ENCODE measurements at places on chromosomes 3 and 15.

- no peak for DNase-seq
These were observed 182.4 kb downstream of the AKAP13 start for GRCh38 chr15:85562824-85563223.

GRCh38 chr3:16177962-16178627 lies 3.6 kb downstream of the GALNT15 start:
- peak; percentile 90 for DNase-seq

- no peak for DNase-seq
These were observed 41.8 kb upstream of the TPM1 start for GRCh38 chr15:63000706-63001105.

DNA sequence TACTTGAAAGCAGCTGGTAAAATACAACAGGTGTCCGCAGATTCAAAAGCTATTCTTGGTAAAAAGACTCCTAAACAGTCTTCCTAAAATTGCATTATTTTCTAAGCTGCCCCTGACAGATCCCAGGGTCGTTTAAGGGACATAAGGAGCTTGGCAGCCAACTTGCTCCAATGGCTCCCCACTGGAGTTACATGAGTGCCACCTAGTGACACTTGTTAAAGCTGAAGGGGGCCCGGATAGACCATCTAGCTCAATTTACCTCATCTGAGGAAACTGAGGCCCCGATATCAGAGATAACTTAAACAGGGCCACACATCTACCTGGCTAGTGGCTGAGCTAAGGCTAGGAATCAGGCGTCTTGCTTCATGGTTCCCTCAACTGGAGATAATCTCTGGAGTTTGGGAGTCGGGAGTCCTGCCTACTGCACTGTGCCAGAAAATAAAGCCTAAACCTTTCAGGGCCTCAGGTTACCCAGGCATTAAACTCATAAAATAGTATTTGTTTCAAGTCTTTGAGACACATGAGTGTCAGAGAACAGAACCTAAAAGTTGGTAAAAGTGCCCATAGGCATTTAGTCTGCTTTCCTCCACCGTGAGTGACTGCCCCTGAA lies 6.5 kb upstream of the TBC1D23 start:
- DNase-seq = peak; percentile 68

GRCh38 chr3:132198516-132198915 lies 118.7 kb upstream of the ACP3 start:
- no peak for DNase-seq

GRCh38 chr3:162933656-162934055 lies 1437.0 kb downstream of the OTOL1 start:
- no peak for DNase-seq

DNA sequence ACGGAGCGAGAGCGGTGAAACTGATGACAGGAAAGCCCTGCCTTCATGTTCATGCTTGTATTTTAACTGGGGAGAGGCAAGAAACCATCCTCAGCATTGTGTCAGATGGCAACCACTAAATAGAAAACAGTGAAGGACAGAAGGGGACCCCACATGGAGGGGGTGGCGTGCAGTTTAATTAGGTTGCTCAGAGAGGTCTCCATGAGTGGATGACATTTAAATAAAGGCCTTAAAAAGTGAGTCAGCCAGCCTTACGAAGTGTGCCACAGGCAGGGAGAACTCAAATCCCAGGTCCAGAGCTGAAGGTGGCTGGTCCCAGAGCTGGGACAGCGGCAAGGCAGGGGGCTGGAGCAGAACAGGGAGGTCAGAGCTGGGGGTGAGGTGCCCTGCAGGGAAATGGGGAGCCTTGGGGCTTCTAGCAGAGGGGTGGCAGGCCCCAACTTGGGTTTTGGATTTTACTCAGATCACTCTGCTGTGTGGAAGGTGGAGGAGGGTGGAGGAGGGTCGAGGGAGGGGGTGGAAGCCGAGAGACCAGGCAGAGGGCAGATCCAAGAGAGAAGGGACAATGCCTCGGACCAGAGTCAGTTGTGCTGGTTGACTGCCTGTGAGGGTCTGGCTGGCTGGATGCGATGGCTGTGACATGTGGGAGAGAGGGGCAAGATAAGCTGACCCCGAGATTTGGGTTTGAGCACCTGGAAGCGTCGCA lies 73.7 kb downstream of the KLF13 start:
- no peak for DNase-seq

- no peak for DNase-seq
These were observed 54.4 kb downstream of the ACAP2 start for GRCh38 chr3:195388380-195388779.

DNA sequence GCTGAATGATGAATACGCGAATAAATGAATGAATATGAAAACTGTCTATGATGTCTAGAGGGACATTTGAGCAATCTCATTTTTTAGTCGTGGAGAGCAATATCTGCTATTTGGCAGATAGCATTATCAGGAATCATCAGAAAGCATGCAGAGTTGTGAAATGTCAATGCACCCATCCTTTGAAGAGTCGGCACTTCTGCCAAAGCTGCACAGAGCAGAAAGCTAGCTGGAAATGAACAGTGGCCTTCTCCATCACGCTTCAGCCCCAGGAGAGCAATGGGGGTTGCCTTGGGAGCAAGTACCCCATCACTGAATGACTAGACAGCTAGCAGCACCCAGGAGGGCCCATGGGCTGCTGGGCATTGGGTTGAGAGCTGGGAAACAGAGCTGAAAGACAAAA lies 69.1 kb upstream of the PROK2 start:
- no peak for DNase-seq

GRCh38 chr3:192011137-192011536 lies 550.2 kb downstream of the PYDC2 start:
- DNase-seq = no peak

DNA sequence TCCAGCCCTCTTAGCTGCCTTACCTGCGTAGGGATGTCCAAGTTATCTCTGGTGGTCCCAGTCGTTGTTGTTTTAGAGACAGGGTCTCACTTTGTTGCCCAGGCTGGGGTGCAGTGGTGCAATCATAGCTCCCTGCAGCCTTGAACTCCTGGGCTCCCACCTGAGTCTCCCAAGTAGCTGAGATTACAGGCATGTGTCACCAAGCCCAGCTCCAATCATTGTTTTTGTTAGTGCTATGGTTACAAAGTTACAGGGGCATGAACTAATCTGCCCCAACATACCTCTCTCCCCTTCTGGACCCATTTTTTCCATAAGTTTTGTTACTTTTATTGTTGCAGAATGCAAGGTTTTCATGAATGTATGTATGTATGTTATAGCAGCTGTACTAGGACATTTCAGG lies 54.7 kb downstream of the CTDSPL2 start:
- no peak for DNase-seq

- DNase-seq = peak; percentile 12
These were observed 921 bp downstream of the FBXL2 start for GRCh38 chr3:33278163-33278562.

DNA sequence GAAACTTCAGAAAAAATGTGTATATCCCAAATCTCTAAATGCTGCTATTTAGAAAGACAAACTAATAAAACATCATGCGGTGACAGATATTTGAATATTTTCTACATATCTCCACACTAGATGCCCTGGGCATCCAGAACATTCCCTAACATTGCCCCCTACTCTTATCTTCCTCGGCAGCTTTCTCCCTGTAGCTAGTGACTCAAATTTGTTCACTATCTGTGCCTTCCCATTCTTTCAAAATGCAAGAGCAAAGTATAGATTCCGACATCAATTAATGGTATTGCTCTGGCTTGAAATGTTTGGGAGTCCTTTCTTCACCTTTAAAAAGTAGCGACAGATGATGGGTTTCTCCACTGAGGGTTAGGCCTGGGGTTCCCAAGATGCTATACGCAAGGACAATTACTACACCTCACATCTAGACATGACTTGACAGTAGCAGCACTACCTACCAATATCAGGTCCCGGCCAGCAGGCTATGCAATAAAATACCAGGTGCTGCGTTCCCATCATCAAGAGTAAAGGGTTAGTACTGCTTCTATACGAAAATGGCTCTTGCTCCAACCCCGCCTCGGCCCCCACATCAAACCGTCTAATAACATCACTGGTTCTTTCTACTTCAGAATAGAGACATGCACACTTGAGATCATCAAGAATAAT lies 631 bp downstream of the UBR1 start:
- peak; percentile 18 for DNase-seq

DNA sequence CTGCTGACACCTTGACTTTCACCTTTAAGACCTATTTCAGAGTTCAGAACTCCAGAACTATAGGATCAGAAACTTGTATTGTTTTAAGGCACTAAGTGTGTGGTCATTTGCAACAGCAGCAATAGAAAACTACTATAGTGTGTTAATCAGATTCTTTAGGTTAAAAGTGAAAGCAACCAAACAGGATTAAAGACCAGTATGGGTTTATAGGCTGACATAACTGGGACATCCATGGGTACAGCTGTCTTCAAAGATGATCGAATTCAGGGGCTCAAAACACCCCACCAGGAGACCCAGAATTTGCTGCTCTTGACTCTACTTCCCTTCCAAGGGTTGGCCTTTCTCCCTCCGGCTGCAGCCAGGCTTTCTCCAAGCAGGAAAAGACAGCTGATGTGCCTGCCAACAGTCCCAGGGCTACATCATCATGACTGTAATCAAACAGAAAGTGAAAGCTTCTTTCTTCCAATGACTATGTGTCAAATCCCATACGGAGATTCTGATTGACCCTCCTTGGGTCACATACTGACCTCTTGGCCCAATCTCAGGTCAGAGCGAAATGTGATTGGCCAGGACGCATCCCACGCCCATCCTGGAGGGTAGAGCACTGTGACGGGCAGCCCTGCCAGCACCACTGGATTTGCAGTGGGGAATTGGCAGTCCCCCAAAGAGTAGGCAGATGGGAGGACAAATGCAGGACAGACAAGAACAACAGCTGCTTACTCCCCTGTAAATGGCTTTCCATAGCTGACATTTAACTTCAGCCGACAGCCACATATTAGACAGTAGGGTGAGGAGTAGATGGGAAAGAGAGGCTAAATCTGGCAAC lies 51.4 kb upstream of the RNF7 start:
- no peak for DNase-seq

- DNase-seq = peak; percentile 17
These were observed 397.6 kb downstream of the FOXP1 start for GRCh38 chr3:71185733-71186455.

GRCh38 chr3:4508048-4508981 lies 15.2 kb downstream of the ITPR1 start:
- no peak for DNase-seq

- DNase-seq = no peak
These were observed 31.5 kb upstream of the FBLN2 start for GRCh38 chr3:13517253-13517977.

DNA sequence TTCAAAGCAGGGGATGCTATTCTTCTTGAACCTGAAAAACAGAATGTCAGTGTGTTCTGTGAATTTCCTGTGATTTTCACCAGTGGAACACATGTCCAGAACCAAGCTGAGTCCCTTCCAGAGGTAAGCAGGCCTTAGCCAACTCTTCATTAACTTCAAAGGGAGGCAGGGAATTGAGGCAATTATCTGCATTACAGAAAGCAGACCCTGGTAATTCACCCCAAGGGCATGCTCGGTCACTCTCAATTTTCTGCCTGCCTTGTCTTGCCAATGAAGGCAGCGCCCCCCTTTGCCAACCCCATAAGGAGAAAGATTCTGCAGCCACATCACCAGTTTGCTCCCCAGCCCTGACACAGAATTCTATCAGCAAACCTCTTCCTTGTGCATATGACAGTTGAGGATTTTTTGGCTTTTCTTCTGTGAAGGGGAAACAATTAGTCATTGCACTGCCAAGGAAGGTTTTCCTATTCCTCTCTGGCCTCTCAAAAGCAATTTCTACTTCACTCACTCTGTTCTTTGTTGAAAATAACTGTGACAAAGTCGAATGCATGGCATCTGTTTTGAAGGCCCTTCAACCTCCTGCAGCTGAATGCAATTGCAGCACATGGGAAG lies 85.3 kb downstream of the HHLA2 start:
- DNase-seq = no peak

DNA sequence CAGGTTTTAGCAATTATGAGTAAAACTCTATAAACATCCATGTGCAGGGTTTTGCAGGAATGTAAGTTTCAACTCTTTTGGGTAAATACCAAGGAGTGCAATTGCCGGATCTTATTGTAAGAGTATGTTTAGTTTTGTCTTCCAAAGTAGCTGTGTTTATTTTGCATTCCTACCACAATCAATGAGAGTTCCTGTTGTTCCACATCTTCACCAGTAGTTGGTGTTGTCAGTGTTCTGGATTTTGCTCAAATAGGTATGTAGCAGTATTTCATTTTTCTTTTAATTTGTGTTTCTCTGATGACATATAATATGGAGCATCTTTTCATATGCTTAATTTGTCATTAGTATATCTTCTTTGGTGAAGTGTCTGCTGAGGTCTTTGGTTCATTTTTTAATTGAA lies 185.1 kb upstream of the GALNT15 start:
- no peak for DNase-seq

DNA sequence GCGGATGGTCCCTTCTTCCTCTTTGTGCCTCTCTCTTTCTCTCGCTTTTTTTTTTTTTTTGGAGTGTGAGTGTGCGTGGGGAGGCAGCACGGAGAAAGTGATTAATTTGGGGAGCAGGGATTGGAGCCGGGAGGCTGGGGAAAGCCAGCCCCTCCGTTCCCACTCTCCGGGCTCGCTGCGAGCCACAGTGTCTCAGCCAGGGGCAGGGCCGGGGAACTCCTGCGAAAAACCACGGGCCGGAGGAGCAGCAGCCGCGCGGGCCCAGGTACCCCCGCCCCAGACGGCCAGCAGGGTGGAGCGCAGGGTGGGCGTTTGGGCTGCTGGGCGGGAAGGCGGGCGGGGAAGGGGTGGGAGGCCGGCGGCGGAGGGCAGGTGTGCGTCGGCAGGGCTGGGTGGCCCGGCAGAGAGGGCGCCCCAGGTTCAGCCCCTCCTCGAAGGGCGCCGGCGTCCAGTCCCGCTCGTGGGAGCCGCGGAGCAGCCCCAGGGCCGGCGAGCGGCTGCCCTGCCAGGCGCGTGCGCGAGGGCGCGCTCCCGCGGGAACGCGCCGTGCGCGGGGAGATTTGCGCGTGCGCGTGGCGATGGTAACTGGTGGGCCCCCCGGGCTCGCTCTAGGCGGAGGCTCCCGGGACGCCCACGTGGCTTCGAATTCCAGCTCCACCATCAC lies 1.4 kb downstream of the CHL1 start:
- peak; percentile 65 for DNase-seq

DNA sequence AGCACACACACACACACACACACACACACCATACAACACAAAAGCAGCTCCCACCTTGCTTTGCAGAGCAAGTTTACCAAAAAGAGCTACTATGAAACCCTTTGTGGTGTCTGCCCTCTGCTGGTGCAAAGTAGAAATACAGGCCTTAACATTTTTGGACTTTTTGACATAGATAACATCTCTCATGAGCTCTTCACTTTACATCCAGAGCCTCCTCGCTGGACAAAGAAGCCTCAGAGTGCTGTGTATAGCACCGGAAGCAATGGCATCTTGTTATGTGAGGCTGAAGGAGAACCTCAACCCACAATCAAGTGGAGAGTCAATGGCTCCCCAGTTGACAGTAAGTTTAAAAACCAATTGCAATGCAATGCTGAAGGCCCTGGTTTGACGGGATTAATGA lies 157.9 kb downstream of the CHL1 start:
- DNase-seq = peak; percentile 22

- no peak for DNase-seq
These were observed 6.9 kb upstream of the EOGT start for GRCh38 chr3:69020424-69020823.

DNA sequence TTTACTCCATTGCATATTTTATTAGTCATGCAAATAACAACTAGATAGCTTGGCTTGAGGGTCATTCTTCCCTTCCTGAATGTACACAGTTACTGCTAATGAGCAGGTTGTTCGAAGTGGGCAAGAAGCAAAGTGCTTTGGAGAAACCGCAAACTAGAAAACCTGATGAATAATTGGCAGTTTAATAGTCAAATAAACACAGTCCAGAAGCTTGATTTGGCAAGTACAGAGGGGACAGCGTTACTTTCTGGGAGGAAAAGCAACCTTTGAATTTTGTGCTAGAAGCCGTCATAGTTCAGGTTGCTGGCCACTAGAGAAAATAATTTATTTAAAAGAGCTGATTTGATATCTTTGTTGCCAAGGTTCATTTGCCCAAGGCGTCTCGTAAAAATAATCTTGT lies 94.9 kb downstream of the MFSD1 start:
- DNase-seq = no peak
